ENCODE measurements at places on chromosomes 4 and X.

DNA sequence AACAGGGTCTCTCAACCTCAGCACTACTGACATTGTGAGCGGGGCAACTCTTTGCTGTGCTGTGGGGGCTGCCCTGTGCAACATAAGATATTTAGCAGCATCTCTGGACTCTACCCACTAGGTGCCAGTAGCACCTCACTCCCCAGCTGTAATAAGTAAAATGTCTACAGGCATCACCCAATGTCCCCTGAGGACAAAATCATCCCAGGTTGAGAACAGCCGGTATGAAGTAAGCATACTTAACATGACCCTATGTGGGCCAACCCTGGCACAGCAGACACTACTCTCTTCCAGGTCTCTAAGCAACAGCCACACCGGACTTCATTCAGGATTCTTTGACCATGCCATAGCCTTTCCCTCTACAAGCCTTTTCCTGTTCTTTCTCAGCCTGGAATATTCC, 10.5 kb upstream of the MGST2 start:
- DNase-seq: peak; percentile 14

GRCh38 chrX:53288189-53288588, 6.8 kb upstream of the IQSEC2 start:
- DNase-seq: peak; percentile 76

DNA sequence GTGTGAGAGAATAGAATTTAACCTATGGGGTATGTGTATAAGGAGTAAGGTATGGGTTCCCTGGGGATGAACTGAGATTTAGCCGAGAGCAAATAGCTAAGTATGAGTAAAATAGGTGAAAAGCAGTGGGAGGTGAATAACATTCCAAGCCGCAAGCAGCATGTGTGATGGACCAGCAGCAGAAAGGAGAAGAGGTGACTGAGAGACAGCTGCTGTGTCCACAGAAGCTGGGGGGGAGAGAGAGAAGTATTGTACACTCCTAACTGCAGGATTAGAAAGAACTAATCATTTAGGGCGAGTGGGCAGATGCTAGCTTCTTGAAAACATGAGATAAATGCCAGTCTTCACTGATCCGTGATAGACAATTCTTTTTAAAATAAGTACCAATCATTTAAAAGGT, 296.0 kb downstream of the KLHL4 start:
- no peak for DNase-seq

DNA sequence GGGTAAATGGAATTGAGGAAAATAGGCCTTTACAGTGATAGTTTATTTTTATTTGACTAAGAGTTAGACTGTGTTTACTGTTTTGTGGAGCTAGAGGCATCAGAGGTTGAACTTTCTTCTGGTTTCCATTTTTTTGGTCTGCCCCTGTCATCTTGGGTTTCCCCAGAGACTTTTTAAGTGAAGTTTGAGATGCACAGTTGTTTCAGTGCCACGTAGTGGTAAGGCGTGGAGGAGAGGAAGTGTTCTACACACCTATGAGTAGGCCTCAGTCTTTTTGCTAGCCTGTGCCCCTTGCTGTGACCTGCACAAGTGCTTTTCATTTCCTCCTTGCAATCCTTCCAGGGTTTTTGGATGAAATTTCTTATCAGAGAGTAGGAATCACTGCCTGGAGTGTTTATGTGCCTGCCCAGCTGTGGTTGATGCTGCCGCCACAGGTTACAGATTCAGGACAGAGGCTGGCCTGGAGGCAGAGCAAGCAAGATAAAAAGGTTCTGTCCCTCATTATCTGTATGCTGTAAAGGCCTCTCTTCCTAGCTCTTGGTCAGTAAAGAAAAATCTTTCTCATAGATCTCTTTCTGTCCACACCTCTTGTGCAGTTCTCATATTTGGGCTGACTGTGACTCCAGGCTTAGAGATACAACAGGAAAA, 12.5 kb upstream of the HSFX4 start:
- no peak for DNase-seq

GRCh38 chrX:5646818-5647217, 581.8 kb downstream of the NLGN4X start:
- DNase-seq: no peak

- no peak for DNase-seq
These were observed 343.1 kb upstream of the NOCT start for GRCh38 chr4:138672393-138672976.

DNA sequence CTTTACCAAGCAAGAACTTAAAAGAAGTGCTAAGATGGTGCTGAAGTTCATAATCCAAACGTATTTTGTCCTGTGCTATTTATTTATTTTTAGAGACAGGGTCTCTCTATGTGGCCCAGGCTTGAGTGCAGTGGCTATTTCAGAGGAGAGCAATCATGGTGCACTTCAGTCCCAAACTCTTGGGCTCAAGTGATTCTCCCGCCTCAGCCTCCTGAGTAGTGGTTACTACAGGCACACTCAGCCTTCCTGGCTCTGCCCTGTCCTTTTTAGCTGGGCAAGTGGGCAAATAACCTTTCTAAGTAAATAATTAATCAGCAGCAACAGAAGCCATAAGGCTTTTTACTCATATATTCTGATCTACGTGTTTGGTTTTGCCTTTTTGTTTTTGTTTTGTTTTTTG, 2.6 kb downstream of the NSD2 start:
- no peak for DNase-seq
